ENCODE measurements at places on chromosomes 3 and 15.

DNA sequence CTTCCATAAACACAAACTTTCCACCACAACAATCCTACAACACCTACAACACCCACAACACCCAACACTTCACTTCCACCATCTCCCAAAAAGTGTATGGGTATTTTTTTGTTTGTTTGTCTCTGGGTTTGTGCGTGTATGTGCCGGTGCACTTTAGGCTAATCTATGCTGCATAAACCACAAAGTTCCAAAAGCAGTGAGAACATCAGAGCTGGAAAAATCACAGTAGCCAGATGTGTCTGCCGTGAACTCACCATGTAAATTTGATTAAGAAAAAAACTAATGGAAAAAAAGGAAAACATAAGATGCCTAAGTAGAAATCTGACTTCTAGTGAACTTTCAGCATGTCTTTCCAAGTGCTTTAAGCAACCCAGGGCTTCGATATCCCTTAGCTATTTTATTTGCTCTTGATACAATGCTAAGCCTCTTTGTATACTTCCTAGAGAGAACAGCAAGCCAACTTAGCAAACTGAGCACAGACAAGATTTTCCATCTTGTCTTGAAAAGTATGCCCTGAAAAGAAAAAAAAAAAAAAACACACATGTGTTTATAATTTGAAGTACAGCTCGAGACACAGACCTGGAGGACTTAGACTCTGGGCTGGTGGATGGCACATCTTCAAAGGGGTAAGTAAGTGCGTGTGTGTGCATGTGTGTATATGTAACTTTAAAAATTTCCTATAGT lies 91.4 kb downstream of the WWTR1 start:
- DNase-seq = no peak

- DNase-seq = peak; percentile 51
Measured at GRCh38 chr15:62071711-62072308, 5.0 kb downstream of the C2CD4A start.

DNA sequence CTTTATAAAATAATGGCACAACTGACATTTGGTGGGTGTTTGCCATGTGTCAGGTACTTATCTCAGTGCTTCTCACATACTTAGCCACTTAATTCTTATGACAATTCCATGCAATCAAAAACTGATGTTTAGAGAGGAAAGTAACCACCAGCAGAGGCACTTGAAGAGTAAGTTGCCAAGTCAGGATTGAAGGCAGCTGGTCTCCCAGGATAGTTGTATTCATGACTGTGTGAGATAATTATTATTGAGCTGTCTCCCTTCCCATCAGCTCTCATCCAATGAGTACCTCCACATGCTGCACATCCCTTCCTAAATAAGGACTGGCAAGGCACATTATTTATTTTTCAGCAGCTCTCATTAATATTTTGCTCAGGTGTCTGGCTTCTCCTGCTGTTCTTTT lies 4.8 kb downstream of the VEPH1 start:
- DNase-seq = no peak

DNA sequence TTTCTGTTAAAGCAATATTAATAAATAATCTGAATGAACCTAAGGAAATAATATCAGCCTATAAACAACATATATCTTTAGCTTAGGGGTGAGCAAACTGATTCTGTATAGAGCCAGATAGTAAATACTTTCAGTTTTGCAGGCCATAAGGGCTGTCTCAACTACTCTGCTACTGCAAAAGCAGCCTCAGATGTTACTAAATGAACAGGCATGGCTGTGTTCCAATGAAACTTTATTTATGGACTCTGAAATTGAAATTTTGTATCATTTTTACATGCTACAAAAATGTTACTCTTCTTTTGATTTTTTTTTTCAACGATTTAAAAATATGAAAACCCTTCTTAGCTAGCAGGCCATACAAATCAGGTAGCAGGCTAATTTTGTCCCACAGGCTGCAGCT lies 212.8 kb upstream of the PRICKLE2 start:
- DNase-seq = no peak

DNA sequence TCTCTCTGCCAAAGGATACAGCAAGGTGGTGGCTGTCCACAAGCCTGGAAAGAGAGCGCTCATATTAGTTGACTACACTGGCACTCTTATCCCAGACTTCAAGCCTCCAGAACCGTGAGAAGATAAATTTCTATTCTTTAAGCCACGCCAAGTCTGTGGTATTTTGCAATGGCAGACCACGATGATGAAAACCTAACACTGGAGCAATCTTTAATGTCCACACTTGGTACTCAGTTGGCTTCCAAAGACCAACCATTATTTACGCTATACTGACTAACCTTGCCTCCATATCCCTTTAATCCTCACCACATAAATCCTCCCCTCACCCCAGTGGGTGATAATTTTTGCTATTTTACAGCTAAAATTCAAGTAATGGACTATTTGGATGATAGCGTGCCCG lies 16.9 kb upstream of the LACTB start:
- DNase-seq = peak; percentile 43

- DNase-seq = no peak
Measured at GRCh38 chr3:177468816-177469215, 271.5 kb upstream of the TBL1XR1 start.

- no peak for DNase-seq
Measured at GRCh38 chr3:128663151-128663550, 12.5 kb upstream of the RPN1 start.

DNA sequence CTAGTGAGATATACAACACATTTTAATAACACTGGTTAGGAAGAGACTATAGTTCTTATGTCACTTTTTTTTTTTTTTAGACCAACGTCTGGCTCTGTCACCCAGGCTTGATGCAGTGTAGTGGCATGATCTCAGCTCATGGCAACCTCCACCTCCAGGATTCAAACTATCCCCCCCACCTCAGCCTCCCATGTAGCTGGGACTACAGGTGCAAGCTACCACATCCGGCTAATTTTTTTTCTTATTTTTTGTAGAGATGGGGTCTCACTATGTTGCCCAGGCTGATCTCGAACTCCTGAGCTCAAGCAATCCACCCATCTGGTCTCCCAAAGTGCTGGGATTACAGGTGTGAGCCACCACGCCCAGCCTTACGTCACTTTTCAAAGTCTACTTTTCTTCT lies 100.8 kb downstream of the FOXP1 start:
- DNase-seq = no peak

DNA sequence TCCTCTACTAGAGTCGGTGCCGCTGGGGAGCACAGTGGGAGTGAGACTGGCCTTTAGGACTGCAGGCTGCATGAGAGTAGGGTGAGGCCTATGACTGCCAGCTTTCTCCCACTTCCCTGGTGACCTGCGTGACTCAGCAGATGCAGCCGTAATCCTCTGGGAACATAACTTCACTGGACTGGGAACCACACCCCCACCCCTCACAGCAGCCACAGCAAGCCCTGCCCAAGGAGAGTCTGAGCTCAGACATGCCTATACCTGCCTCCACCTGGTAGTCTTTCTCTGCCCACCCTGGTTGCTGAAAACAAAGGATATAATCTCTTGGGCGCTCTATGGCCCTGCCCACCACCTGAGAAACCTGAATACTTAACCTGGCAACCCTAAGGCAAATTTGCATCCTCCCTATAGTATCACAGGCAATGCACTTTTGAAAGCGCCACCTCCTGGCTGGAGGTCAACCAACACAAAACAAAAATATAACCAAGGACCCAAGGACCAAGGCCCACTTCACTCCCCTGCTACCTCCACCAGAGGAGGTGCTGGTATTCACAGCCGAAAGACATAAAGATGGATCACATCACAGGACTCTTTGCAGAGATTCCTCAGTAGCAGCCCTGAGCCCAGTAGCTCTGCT lies 308.9 kb downstream of the CTNNB1 start:
- no peak for DNase-seq

DNA sequence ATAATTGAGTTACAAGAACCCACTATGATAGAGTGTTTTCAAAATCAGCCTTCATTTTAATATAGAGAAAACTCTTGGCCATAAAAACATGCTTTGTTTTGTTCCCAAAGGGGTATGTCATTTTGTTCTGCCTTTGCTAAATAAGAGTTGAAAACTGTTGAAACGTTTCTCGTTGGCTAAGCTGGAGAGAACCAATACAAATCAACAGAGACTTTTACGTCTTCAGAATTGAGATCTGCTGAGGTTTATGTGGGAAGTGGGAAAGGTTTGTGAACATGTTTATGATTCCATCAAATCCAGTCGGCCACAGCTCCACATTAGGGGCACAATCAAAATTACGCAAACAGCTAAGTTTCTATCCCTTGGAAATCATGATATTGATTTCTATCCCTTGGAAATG lies 102.0 kb downstream of the IGF2BP2 start:
- no peak for DNase-seq

GRCh38 chr3:37315669-37316068 lies 141.3 kb upstream of the LRRFIP2 start:
- no peak for DNase-seq

- DNase-seq = peak; percentile 47
Measured at GRCh38 chr3:19348941-19349564, 200.7 kb downstream of the KCNH8 start.

DNA sequence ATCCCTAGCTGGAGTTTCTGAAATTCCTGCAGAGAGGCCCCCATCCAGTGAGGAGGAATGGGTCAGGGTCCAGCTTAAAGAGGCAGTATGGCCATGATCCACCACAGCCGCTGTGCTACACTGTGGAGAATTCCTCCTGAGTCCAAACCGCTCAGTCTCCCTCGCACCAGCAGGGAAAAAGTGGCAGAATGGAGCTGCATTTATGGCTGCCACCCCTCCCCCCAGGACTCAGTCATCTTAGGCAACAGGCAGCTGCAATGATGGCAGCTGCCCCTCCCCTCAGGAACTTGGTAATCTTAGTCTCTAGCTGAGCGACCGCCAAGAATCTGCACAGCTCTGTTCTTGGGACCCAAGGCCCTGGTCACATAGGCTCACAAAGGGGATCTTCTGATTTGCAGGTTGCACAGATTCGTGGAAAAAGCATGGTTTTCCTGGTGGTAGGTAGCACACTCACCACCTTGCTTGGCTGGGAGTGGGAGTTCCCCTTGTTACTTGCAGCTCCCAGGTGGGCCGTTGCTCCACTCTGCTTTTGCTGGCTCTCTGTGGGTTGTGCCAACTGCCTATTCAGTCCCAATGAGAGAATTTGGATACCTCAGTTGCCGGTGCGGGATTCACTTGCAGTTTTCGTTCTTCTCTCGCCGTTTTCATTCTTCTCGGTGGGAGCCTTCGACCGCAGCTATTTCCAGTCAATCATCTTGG lies 204.1 kb downstream of the STXBP5L start:
- DNase-seq = no peak

- DNase-seq = no peak
Measured at GRCh38 chr3:32522682-32523081, 20.0 kb upstream of the CMTM6 start.

DNA sequence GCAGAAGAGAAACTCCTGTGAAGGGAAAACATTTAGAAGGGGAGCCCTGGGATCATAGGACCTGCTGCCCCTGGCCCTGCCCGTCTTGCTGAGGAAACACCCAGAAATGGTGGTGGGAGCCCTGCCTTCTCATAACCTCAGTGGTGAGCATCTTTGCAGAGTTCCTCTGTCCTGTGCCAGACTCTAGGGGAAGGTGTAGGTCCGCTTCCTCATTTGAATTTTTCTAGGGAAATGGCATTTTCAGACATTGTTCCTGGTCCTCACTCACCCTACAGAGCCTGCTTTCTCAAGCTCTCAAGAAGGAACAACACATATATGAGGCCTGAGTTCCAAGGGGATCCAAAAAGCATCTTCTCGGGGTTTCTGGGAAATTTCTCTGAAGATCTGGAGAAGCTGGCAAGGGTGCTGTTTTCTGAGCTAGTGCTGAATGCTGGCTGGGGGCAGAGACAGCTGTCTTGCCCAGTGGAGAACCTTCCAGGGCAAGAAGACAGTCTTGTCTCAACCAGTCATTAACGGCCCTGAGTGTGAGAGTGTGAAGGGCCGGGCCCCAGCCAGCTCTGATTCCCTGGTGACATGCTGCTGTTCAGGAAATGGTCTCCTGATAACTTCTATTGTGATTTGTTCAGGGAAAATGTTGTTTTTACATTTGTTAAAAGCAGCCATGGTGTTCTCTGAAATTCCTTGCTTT lies 283.1 kb upstream of the LRRFIP2 start:
- no peak for DNase-seq

GRCh38 chr3:12947504-12948369 lies 106.4 kb upstream of the RPL32 start:
- no peak for DNase-seq

GRCh38 chr3:58556761-58557221 lies 19.8 kb upstream of the ACOX2 start:
- no peak for DNase-seq

- DNase-seq = no peak
Measured at GRCh38 chr3:124570232-124570631, 160.0 kb upstream of the UMPS start.

- peak; percentile 40 for DNase-seq
Measured at GRCh38 chr3:41893977-41894376, 67.9 kb downstream of the ULK4 start.

DNA sequence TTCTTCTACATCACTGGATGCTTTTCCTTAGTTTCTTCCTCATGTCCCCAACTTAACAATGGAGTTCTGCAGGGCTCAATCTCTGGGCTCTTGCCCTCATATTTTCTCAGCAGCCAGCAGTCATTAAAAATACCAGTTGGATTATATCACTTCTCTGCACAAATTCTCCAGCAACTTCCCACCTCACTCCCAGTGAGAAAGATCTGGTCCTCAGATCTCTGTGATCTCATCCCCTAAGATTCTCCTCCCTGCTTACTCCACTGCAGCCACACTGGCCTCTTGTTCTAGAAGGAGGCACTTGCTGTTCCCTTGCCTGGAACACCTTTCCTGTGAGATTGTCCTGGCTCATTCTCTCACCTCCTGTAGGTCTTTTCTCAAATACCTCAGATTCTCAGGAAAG lies 6.1 kb downstream of the ERICH6 start:
- DNase-seq = no peak
